Fibroblast of skin of abdomen (primary cell): ENCODE measurements at places on chromosomes 7 and 10.
A peak's percentile ranks its signal among the peaks of the same experiment; 100 is the strongest.

DNA sequence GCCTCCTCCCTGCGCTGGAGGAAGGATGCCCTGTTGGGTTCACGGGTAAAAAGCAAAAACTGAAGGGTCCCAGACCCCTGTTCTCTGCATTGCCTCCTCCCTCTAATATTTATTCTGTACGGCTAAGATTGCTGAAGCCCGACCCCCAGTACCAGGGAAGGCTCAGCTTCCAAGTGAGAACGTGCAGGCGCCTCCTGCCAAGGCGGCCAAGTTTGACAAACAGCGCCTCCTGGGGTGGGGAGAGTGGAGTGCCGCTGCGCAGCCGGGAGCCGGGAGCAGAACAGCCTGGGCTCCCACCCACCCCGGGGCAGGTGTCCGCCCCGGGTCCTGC lies 4.7 kb upstream of the EBF3 start:
- peak; percentile 35 for DNase-seq

GRCh38 chr10:86500846-86501245 lies 20.7 kb downstream of the WAPL start:
- peak; percentile 17 for DNase-seq

DNA sequence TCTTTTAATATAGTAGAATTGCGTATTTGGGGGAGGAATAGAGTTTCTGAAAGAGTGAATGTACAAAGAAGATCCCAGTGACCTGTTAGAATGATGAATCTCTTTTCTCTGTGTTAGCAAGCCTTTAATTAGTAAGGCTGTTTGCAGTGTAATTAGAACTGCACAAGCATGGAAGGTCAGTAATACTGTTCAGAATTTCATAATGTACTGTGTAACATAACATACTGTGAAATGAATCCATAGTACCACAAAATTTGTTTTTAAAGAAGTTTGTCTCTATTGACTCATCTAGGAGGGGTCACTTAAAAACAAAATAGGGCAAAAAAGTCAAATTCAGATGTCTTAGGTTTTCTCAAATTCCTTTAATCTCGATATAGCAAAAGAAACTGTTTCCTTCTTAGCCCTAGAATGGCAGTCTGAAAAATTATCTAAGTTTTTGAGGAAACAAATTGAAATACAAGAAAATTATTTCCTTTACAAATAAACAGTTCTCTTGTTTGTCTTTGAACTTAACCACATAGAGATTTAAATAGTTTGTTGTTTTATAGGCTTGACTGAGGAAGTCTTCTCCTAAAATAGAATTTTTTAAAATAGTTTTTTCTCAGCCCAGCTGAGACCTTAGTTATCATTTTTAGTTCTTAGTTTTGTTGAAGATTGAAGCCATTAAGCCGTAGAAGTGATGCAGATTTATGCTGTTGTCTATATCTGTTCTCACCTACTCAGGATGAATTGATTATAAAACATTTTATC lies 12.5 kb downstream of the ADK start:
- DNase-seq = no peak

DNA sequence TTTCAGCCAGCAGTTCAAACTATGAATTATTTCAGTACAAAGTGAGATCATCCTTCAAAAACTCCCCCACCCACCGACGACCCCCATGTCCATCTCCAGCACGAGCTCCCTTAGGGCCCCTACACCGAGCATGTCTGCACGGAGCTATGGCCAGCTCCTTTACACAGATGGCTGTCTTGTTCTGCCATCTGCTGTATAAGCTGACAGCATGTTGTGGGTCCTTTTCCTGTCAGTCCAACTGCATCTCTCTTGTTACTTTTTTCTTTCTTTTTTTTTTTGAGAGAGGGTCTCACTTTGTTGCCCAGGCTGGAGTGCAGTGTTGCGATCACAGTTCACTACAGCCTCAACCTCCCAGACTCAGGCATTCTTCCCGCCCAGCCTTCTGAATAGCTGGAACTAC lies 21.6 kb downstream of the NPC1L1 start:
- no peak for DNase-seq

GRCh38 chr7:53984776-53985175 lies 557.4 kb upstream of the VSTM2A start:
- DNase-seq = no peak

DNA sequence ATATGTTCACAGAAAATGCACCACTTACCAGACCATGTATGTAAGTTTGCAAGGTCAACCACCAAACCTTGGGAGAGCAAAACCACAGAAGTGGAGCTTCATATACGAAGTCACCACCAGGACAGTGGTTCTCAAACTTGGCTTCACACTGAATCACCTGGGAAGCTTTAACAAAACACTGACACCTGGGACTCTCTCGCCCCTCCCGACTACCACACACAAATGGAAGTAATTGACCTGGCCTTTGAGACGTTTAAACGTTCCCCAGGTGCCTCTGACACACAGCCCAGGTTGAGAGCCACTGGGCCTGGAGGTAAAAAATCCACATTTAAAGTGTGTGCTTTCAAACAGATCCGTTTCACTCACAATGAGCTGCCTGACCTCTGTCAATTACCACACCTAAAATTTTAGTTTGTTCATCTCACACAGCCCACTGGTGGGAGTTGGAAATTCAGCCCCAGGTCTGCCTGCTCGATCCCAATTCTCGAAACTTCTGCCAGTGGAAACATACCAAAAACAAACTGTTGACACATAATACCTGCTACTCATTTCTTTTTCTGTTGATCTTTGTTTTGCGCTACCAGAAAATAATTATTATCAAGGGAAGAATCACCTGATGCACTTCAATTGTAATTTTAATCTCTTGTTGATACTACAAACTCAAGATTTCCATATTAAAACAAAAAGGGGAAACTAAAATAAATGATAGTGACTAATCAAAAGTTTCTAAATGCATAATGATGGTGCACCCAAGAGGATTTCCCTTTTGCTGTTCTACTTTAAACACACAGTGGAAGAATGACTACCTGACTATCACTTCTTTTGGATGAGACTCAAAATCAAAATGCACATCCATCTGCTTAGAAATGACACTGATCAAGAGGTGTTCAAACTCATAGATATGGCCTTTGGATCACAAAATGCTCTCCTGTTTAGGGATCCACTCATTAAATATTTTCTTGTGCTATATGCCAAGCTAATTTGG lies 26.6 kb downstream of the CDNF start:
- DNase-seq = no peak

DNA sequence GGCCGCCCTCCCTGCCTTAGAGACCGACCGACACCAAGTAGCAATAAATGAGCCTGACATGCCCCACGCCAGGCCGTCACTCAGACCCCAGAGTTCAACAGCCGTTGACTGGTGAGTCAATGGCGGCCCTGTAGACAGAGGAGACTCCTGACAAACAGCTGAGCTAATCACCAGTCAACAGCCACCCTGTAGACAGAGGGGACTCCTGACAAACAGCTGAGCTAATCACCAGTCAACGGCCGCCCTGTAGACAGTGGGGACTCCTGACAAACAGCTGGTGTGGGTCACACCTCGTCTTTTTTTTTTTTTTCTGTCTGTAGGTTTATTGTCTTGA lies 16.9 kb upstream of the KNDC1 start:
- DNase-seq = no peak

DNA sequence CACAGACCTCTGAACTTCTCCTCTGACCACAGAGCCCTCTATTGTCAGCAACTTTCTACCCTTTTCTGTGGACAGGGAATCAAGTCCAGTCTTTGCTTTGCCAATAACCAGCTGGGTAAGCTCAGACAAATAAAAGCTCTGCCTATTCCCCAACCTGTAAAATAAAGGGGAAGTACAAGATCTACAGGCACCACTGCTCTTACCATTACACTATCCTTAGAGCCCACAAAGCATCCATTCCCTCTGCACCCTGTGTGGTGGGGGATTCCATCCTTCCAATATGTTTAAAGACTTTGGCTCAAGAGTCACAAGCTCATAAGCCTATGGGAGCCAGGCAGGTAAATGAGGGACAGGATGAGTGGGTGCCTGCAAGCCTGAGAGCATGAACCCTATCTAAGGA lies 88.2 kb downstream of the PARD3 start:
- no peak for DNase-seq

DNA sequence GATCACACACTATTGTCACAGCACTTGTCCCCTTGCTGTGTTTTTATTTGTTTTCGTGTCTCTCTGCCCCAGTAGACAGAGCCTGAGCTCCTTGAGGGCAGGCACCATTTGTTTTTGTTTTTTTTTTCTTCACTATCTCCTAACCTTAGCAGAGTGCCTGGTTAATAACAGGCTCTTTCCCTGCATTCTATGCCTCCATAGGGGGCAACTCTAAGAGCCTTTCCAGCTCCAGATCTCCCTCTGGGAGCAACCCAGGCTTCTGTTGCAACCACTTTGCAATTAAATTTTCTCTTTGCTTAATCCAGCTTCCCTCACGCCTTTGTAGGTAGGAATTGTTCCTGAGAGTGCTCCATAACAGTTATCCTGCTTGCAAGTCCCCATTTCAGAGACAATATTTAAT lies 148.4 kb downstream of the PLXDC2 start:
- DNase-seq = no peak

GRCh38 chr10:60235001-60235400 lies 154.7 kb downstream of the ANK3 start:
- peak; percentile 50 for DNase-seq

DNA sequence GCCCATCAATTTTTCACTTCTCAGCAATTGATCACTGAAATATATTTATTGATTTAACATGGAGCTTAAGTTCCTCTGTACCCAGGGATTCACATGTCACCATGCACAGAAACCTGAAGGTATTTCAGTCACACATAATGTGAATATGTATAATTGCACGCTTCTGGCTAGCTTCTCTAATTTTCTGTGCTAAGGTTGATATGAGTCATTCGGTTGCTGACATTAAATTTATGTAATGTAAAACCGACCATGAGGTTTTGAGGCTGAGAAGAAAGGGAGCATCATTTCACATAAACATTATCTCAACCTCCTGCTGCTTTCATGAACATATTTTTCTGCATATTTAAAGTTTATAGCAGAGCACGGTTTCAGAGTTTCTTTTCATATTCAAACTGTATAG lies 381.0 kb upstream of the TPK1 start:
- DNase-seq = no peak

GRCh38 chr10:130997267-130998045 lies 314.1 kb downstream of the TCERG1L start:
- no peak for DNase-seq

DNA sequence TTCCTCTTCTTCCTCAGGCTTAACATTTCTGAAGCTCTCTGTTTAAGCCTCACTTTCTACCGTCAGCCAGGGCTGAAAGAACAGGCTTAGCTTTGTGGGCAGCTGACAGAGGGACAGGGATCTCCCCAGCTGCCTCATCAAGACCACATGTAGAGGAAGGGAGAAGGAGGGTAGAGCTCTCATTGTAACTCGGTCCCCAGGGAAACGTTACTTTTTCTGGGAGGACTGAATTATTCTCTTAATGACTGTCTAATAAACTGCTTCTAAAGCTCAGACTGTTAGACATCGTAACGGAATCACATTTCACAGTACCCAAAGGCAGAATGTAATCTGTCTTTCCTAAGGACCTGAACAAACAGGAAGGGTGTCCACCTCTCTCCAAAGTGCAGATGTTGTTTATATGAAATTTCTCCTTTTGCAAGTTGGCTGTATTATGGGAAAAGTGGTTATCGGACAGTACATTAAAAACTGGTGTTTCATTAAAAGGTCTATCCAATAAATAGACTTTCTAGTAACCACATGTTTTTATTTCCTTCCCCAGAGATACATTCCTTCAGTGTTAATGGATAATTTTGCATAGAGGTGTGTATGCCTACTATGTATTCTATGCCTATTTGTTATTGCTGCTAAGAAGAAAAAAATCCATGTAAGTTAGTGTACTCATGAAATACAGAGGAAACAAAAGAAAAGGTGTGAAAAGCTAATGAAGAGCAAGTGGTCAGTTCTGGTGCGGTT lies 144.2 kb downstream of the CTTNBP2 start:
- DNase-seq = no peak

GRCh38 chr7:87345962-87346371 lies 503 bp downstream of the CROT start:
- no peak for DNase-seq

DNA sequence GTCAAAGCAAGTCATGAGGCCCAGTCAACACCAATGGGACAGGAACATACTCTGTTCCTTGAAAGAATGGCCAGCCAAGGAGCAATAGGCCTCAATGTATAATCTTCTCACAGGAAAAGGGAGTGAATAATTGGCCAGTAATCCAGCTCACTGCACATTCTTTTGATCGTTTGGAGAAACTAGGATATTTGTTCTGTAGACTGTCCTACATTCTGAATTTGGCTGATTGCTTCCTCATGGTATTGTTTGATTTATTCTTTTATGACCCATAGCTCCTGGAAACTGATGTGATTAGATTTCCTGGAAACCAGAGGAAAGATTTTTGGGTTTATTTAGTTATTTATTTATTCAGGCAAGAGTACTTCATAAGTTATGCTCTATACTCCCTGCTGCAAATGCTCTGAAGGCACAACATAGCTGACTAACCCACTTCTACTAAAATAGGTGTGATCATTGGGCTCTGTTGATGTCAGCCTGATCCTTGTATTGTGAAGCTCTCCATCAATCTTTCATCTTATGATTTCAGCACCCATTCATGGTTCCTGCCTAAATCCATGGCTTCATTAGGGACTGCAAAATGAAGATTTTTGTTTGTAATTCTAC lies 745.2 kb downstream of the SUGCT start:
- no peak for DNase-seq

DNA sequence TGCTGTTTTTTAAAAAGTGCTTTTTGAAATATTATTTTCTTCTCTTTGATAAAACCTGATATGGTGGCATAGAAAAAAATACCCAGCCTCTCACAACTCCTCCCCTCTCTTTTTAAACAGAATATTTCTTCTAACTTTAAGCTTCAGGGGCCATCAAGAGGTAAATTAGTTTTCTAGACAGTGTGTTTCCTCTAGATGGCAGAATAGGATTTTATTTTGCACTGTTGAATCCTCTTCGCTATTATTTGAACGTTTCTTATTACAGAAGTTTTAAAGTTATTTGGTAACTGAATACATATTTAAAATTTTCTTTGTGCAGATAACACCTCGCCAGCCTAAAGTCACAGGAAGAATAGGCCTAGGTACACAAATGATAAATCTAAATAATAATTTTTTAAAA lies 30.3 kb downstream of the ARL5B start:
- DNase-seq = peak; percentile 39

DNA sequence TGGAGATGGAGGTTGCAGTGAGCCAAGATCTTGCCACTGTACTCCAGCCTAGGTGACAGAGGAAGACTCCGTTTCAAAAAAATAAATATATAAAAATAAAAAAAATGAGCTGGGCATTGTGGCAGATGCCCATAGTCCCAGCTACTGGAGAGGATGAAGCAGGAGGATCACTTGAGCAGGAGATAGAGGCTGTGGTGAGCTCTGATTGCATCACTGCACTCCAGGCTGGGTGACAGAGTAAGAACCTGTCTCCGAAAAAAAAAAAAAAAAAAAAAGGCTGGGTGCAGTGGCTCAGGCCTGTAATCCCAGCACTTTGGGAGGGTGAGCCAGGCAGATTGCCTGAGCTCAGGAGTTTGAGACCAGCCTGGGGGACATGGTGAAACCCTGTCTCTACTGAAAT lies 11.8 kb downstream of the ZNF487 start:
- DNase-seq = no peak

DNA sequence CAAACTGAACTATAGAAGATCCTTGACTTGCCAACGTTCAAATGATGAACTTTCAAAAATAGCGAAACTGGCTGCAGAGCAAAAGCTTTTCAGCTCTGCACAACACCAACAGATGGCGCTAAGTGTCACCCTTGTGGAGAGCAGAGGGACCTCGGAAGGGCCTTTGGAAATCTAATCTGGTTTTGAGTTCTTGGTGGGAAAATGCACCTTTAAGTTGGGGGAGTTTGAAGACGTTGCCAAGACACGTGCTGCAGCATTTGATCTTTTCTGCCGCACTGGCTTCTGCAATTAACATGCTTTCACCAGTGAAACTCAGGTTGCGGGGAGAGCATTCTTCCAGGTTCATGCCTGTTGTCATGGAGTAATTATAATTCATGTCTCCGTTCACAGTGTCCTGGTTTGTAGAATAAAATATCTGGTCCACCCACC lies 26.3 kb upstream of the WDR11 start:
- DNase-seq = no peak
